CD8-positive, alpha-beta memory T cell (primary cell): ENCODE measurements at places on chromosomes 6 and 20.

DNA sequence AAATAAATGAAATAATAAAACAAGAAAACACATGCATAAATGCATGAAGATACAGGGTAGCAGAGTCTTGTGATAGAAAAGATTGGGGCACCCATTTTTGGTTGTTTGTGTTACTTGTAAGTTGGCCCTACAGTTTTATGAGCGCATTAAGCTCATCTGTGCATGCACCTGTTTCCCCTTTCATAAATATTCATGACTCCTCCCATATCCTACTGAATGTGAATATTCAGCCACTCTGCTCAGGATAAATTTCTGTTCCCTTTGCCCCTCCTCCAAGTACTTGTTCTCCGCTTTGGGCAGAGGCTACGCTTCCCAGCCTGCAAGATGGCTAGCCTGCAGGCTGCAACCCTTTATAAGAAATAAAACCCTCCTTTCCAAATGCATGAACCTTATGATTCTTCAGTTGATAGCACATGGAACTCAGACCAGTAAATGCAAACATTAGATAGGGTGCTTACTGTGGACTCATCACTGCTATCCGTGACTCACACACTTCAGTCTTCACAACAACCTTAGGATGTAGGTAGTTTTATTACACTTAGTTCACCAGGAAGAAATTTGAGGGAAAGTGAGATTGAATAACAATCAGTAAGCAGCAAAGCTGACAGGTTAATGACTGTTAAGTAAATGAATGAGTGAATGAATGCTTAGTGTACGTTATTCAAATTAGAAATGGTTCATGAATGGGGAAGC, 15.0 kb downstream of the ALDH8A1 start:
- no peak for DNase-seq

- DNase-seq, result no peak
Observed at GRCh38 chr6:38612143-38612965, 27.4 kb downstream of the BTBD9 start.

DNA sequence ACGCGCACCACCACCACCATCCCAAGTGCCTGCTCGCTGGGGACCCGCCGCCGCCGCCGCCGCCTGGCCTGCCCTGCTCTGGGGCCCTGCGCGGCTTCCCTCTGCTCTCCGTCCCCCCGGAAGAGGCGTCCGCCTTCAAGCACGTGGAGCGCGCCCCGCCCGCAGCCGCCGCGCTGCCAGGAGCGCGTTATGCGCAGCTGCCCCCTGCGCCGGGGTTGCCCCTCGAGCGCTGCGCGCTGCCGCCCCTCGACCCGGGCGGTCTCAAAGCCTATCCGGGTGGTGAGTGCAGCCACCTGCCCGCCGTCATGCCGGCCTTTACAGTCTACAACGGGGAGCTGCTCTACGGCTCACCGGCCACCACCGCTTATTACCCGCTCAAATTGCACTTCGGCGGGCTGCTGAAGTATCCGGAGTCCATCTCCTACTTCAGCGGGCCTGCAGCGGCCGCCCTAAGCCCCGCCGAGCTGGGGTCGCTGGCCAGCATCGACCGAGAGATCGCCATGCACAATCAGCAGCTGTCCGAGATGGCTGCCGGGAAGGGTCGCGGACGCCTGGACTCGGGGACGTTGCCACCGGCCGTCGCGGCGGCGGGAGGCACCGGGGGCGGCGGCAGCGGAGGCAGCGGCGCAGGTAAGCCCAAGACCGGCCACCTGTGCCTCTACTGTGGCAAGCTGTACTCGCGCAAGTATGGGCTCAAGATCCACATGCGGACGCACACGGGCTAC, 7.2 kb downstream of the PRDM13 start:
- DNase-seq, result peak; percentile 57

GRCh38 chr20:9968015-9968414, 66.8 kb upstream of the ANKEF1 start:
- DNase-seq, result no peak

GRCh38 chr20:4272225-4272624, 256.9 kb upstream of the RNF24 start:
- DNase-seq, result no peak

DNA sequence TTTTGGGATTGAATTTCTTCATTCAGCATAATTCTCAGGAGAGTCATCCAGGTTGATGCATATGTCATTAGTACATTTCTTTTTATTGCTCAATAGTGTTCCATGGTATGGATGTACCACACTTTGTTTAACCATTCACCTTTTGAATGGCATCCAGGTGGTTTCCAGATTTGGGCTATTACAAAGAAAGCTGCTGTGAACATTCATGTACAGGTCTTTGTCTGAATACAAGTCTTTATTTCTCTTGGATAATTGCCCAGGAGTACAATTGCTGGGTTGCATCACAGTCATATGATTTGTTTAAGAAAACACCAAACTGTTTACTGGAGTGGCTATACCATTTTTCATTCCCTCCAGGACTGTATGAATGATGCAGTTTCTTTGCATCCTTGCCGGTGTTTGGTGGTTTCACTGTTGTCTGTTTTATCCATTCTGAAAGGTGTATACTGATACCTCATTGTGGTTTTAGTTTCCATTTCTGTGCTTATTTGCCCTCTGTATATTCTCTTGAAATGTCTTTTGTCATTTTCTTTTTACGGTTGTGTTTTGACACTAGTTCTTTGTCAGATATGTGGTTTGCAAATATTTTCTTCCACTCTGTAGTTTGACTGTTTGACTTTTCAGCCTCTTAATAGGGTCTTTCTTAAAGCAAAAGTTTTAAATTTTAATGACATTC, 8.8 kb downstream of the CDKAL1 start:
- DNase-seq, result no peak

GRCh38 chr6:218153-219018, 73.9 kb upstream of the DUSP22 start:
- no peak for DNase-seq

DNA sequence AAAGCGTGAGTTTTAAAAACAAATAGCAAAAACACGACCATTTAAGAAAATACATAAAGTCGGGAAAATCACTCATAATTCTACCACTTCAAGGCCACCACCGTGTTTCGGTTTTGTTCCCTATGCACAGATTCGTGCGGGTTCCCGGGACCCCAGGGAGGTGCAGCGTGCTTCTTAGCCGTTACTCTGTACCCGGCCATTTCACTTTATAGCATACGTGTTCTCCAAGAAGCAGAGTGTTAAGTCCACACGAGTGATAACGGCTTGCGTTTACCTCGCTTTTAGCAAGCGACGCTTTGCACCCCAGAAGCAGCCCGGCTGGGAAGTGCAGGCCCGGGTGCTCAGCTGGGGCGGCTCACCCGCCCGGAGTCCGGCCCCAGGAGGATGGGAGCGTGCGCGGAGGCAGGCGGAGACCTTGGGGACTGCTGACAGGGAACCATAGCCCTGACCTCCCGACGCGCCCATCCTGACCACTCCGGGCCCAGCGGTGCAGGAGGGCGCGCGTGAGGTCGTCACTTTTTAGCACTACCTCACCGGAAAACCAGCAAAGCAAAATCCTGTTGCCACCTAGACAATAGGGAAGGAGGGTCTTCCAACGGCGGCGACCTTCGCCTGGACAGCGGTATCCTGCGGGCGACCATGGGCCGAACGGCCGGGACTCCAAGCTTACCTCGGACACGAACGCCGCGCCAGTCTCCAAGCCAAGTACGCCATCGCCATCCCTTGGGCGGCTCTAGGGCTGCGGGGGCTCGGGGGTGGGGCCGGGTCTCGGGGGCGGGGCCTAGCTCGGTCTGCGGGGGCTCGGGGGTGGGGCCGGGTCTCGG, at the start of gene ECI2:
TSS of gene ECI2 (minus strand) at position 735 of the 824 bp plus-strand sequence. CDS start at position 720, 15 bp downstream.
- DNase-seq, result no peak

DNA sequence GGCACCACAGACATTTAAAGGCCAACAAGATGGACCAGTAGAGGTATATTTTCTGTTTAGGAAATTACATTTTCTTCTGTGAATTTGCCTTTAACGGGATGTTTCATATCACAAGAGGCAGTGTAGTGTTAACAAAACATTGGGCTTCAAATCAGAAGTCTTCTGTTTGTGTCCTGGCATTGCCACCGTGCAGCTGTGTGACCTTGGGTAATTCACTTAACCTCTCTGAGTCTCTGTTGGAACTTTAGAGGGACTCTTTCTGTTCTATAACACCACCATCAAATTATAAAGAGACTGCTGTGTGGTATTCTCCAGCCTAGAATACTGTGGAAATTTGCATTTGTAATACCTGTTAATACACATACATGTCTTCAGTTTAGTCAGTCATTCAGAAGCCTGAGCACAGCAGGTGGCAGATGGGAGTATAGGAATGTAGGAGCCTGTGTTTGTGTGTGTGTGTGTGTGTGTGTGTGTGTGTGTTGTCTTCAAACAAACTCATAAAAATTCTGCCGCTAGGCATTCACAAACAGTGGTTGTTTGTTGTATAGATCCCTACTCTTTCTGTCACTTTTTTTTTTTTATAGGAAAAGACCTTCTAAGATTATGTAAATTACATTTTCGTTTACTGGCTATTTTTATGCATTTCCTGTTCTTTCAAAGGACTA, 22.6 kb downstream of the UST start:
- no peak for DNase-seq

DNA sequence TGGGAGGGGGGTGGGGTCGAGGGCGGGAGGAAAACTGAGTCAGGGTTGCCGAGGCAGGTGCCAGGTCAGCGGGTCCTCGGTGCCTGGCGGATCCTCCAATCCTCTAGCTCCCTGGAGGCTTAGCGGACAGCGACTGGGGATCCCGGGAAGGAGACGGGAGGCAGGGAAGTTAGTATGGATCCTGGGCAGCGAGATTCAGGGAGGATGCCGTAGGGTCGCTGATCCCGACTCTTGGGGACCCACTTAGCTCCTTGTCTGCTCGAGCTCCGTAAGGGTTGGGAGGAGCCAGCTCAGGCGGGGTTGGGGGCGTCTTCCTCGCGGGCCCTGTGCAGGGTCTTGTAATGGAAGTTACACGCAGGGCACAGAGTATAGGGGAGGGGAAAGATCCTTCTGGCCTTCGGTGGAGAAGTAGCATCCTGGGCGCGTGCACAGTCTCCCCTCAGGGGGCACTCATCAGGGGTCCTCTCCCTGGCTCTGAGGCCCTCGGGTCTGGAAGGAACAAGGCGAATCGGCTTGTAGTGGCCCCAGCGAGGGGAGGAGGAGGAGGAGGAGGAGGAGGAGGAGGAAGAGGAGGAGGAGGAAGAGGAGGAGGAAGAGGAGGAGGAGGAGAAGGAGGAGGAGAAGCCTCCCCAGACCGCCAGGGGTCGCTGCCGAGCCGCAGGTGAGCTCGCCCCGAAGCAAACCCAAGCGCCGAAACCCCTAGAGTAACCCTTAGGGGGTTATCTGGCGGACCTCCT, 6.4 kb upstream of the SLC12A5 start:
- peak; percentile 80 for DNase-seq

- no peak for DNase-seq
Observed at GRCh38 chr20:53748176-53748575, 154.5 kb upstream of the ZNF217 start.

GRCh38 chr6:38649744-38650143, 10.0 kb upstream of the BTBD9 start:
- no peak for DNase-seq

- no peak for DNase-seq
Observed at GRCh38 chr20:18989736-18990474, 176.3 kb downstream of the SCP2D1 start.

DNA sequence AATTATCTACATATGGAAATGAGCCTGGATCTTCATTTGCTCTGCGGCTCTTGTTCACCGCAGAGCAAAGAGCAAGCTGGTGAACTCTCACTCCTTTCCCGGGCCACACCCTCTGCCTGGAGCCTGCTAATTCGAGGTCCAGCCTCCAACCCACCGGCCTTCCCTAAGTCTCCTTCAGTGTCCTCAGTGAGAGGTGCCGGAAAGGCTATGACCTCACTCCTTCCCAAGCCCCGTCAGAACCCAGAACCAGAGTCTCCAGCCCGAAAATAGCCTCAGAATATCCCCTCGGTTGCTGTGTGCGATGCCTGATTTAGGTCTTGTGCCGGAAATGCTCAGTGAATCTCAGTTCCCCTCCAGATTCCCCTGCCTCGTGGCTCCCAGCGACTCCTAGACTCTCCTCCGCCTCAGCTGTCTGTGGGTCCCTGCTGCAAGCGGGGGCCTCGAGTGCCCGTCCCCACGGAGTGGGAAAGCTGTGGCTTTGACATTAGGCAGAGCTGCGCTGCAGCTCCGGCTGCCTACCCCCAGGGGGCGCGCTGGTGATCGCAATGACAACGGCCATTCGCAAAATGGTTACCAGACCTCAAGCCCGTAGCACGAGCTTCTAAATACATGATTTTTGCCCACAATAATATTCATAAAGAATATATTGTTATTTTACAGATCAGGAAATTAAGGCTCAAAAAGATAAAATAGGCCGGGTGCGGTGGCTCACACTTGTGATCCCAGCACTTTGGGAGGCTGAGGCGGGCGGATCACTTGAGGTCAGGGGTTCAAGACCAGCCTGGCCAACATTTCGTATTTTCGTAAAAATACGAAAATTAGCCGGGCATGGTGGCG, 4.1 kb upstream of the BNIP5 start:
- DNase-seq, result peak; percentile 62

DNA sequence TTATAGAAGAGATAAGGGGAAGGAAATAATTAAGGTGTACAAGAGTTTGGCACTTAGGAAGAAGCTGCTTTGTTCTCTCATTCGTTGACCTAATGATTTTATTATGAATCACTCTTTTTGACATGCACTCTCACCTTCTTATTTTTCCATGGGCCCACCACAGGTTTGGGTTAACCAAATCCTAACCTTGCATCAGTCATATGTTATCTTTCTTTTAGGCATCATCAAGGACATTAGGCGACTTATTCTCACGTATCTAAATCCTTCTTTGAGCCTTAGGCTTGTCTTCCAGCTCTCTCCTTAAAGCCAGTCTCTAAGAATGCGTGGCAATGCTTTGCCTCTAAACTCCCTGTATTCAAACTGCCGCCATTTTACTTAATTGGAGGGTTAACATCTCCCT, 58.3 kb downstream of the TNFRSF21 start:
- no peak for DNase-seq

DNA sequence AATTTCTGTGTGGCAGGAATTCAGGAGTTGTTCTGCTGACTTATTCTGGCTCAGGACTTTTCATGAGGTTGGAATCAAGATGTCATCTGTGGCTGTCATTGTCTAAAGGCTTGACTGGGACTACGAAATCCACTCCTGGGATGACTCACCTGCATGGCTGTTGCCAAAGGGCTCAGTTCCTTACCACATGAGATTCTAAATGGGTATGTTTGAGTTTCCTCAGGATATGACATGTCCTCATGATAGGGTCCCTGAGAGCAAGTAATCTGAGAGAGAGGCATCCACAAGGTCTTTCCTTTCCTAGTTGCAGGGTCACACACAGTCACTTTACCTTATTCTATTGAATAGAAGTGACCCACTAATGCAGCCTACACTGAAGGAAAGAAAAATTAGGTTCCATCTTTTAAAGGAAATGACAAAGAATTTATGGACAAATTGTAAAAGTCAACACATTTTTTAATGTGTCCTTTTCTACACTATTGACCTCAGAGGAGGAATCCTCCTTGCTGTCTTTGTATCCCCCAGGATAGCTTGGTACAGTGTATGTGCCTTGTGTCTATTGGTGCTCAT, 1025.0 kb upstream of the GJE1 start:
- DNase-seq, result no peak

- peak; percentile 69 for DNase-seq
Observed at GRCh38 chr20:35619196-35620095, 3.8 kb downstream of the SPAG4 start.

DNA sequence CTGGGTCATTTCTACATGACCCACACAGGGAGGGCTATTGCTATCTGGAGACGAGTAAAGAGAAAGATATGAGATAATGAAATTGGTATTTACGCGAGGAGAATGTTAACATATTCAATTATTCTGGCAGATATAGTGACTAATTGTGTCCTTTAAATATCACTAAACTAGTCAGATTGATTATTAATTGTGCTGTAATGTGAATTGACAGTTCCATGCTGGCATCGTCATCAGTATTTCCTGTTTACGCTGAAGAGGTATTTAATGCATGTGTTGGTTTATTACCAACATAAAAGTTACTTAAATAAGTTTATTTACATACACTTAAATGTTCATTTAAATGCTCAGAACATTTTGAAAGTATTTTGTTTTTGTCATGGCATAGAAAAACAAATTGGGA, 35.7 kb upstream of the OGFRL1 start:
- no peak for DNase-seq
